ENCODE measurements at places on chromosomes 7 and 10.
A peak's percentile ranks its signal among the peaks of the same experiment; 100 is the strongest.

- no peak for DNase-seq
These were observed 49.7 kb downstream of the MICALL2 start for GRCh38 chr7:1409555-1409954.

DNA sequence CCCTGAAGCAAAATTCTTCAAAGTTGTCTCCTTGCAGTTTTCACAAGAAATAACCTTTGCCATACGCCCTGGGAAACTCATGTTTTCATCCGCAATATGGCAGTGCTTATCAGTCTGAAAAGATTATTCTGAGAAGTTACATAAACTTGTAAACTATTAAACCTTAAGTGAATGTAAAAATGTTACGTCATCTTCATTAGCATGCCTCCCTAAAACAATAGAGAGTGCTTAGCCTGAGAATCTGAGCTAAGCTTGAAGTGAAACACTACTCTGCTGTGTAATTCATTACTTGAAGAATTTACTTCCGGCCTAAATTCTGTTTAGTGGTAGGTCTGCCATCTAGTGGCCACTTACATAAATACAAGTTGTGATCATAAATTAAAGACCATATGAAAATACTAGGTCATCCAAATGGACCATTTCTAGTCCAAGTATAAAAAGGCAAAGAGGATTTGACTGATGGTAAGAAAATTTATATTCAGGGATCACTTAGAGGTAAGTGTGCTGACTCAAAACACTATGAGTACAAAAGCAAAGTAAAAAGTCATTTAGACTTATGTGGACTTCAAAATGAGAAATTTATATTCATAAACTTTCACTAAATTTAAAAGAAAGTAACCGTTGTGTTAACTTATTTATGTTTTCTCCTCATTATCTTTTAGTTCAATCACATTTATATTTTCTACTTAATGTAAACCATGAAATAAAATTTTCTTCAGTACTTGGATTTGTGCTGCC, 745.1 kb upstream of the LRRTM3 start:
- no peak for DNase-seq

DNA sequence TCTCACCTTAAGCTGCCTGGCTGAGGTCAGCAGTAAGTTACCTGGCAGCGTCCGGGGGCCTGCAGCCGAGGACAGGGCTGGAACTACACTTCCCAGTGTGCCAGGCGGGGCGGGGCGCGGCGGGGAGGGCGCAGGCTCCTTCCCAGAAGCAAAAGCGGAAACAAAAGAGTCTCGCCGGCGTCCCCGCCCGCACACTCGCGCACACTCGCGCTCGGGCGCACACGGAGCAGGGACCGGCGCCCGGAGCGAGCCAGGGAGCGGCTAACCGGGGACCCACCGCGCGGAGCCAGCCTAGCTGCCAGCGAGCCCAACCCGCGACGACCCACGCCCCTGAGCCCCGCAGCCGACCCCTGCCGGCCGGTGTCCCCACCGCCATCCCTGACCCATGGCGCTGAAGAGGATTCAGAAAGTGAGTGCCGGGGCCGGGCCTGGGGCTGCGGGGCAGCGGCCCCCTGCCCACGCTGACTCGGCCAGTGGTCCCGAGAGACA, at the start of gene UBE2D1:
Gene UBE2D1 (plus strand): TSS at position 190 of the 489 bp plus-strand sequence. CDS start 196 bp downstream, at position 386.
- peak; percentile 80 for DNase-seq

GRCh38 chr7:132049462-132050304, 493.3 kb upstream of the PODXL start:
- peak; percentile 4 for DNase-seq

- DNase-seq = no peak
These were observed 31.9 kb downstream of the DPCD start for GRCh38 chr10:101619983-101620382.
